Urinary bladder (tissue), 4 donors: ENCODE measurements at places on chromosomes 3 and 15. TPM values are rescaled to one million over a fixed set of nuclear protein-coding genes. Genes with fewer than 3 reads are reported as not detected.

Gene BFSP2
- not detected for total RNA-seq

Gene UCN2
- 0.69 TPM for total RNA-seq

Gene CPNE4
- total RNA-seq = 0.21 TPM

Gene EOGT
- total RNA-seq = 71.1 TPM

Gene FETUB
- not detected for total RNA-seq

Gene ADAMTS7
- total RNA-seq = 9.6 TPM

Gene AADACL2
- total RNA-seq = 0.48 TPM

Gene BHLHE40
- total RNA-seq = 35.7 TPM

Gene MME
- 59.3 TPM for total RNA-seq

Gene AMIGO3
- total RNA-seq = not detected

Gene NANOGP8
- total RNA-seq = 0.53 TPM

Gene TMOD3
- total RNA-seq = 53.8 TPM

Gene COL6A5
- 6.1 TPM for total RNA-seq

Gene ASB14
- 0.21 TPM for total RNA-seq

Gene TRIM42
- total RNA-seq = not detected

Gene SEMA3B
- 63.4 TPM for total RNA-seq

Gene ERICH6
- 0.21 TPM for total RNA-seq

Gene GABRR3
- total RNA-seq = 0.11 TPM

Gene NLGN1
- 51.8 TPM for total RNA-seq

Gene SKOR1
- 0.21 TPM for total RNA-seq

Gene CFAP100
- not detected for total RNA-seq

Gene SLC9A9
- total RNA-seq = 46.2 TPM

Gene B2M
- total RNA-seq = 1,910 TPM

Gene CILP
- total RNA-seq = 49.3 TPM

Gene STAC
- 8.9 TPM for total RNA-seq

Gene TIMP4
- total RNA-seq = 1.3 TPM

Gene IMPG2
- total RNA-seq = 2.3 TPM

Gene MYZAP
- 19.2 TPM for total RNA-seq
